ENCODE measurements at places on chromosomes 7 and 10.

GRCh38 chr10:124699471-124700292 is 44.5 kb downstream of the FAM53B start:
- no peak for DNase-seq

DNA sequence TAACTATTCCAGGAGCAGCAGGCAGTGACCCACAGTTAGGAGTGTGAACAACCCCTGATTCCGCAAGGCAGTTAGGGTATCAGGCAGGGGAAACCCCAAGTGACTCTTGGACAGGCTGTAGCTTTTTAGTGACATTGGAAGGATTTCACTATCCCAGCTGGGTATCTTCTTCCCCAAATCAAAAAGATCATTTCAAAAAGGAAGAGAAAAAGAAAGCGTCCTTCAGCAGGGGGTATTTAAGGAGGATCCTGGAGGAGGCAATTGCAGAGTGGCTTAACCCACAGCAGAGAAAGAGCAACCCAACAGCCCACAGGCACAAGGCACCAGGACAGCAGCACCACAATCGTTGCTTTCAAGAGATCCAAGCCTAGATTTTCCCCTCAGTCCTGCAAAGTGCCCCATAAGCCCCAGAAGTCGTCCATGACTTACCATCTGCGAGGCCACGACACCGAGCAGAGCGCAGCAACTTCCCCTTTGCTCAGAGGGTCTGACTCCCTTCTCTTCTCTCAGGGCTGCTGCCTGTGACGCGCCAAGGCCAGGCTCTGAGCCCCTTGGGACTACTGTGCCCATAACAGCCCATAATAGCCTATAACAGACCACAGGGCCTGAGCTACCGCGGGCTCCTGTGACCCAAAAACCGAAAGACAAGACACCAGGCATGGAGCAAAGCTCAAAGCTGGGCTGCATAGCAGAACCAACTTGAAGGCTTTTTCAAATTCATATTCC is 19.8 kb downstream of the PIK3AP1 start:
- DNase-seq, result peak; percentile 91

- no peak for DNase-seq
Observed at GRCh38 chr10:43427166-43427825, 9.6 kb upstream of the ZNF487 start.

DNA sequence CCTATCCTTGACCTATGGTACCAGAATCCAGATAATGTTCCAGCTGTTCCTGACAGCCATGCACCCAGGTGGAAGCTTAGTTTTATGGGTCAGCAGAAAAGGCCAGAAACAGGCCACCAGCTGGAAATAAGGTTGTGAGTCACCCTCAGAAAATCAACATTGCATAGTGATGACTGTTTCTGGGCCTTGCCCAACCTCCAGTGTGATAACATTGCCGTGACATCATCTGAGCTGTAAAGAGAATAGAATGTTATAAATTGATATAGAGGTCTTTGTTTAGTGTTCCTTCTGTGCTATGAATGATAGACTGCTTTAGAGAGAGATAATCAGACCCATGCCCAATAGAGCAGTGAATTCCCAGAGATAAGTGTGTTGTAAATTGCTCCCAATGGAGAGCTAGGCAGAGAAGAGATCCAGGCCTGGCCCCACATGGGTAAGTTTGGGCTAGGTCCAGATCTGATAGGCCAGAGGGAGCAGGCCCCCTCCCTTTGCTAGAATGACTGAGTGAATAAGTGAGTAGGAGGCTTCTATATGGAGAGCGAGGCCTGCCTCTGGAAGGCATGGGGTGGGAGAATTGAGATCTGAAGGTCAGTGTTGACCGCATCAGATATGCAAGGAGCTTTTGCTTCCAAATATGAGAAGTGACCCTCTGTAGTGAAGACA is 14.2 kb upstream of the HPS1 start:
- peak; percentile 85 for DNase-seq

DNA sequence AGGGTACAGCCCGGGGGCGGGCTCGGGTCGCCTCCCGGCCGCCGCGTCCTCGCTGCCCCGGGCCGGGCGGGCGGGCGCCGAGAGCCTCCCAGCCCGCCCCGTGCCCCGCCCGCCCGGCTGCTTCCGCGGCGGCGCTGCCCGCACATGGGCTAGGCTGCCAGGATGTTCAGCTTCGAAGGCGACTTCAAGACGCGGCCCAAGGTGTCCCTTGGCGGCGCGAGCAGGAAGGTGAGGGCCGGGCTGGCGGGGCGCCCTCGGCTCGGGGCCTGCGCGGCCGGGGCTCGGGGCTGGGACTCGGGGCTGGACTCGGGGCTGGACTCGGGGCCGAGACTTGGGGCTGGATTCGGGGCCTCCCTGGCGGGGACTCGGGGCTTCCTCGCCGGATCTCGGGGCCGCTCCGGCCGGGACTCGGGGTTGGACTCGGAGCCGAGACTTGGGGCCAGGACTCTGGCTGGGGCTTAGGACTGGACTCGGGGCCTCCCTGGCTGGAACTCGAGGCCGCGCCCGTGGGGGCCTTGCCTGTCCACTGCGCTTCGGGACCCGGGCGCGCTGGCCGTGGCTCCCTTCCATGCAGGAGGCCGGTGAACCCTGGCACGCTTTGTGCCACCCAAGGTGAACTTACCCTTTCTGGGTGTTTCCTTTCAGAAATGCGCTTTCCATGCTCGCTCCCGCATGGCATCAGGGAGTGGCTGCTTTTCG is 534 bp downstream of the UBE3C start:
- peak; percentile 59 for DNase-seq

DNA sequence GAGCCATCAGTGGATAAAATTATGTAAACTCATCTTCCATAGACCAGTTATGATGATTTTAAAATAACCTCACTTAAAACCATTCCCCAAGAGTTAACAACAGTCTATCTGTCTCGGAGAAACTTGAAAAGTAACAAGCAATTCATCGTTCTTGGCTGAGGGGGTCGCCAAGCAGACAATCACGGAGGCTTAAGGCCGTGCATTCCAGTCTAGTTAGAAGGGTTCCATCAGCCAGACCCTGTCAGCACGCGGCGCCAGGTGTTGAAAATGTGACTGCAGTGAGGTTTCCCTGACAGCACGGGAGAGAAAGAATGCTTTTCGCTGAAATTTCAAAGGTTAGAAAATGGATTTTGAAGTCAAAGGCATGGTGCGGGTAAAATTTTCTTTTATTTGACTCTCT is 1025.0 kb upstream of the CELF2 start:
- no peak for DNase-seq

DNA sequence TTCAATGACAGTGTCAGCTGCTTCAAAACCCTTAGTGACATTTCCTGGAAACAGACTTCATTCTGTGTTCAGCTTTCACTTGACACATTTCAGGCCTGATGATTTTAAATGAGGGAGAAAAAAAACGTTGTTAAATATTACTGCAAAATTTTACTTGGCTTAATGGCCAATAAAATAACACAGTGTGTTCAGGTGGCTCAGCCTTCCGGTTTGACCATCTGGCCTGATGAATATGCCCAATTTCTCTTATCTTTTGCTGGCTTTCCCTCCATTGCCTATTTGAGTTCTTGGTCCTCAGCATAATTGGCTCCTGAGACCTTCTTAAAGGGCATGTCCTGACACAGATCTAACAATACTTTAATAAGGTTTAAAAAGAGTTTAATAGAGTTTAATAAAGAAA is 462.4 kb downstream of the ADRA2A start:
- no peak for DNase-seq

DNA sequence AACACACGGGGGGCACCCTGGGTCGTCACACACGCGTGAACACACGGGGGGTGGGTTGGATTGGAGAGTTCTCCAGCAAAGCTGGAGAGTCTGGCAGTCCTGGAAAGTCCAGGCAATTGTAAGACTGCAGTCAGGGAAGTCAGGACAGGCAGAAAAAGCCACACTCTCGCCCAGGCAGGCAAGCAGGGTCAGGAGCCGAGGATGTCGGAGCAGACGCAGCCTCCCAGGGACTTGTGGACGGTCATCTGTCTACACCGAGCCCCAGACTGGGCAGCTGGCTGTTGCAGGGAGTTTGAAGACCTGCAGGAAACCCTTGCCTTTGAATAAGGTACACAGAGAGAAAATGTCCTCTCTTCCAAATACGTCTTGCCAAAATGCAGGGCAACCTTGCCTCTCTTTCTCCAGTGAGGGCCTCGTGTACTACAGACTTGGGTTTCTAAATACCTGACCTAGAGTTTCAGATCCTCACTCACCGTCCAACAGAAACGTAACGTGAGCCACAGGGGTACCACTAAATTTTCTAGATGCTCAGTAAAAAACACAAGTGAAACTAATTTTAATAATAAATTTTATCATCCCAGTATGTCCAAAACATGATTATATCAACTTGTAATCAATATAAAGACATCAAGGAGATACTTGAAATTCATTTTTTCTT is 176.7 kb downstream of the ADARB2 start:
- no peak for DNase-seq

DNA sequence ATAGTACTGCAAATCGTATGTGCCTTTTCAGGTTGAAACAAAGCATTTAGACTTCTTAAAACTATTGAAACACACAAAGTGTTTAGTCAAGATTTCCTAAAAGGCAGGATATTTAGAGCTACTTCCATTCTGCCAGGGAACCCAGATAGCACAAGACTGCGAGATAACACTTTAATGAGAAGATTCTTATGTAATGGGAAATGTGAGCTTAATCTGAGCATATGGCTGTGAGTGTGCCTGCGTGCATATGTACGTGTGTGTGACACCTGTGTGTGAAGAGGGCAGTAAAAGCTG is 14.3 kb upstream of the JCAD start:
- no peak for DNase-seq

GRCh38 chr7:90717296-90718060 is 121.4 kb downstream of the CDK14 start:
- DNase-seq, result no peak

DNA sequence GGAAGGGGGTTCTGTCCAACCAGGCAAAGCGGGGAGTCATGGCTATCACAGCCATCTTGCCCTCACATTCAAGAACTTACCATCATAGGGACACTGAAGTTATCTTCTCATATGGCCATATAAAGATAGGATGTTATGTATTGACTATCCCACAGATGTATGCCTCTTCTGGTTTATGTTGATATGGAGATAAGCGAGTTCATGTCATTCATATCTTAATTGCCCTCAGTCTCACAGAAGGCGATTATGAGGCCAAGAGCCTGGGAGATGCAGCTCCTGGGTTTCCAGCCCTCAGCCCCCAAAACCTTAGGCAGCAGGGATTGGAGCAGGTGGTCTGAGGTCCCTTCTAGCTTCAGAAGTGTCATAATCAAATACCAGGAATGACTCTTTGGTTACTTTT is 8.5 kb upstream of the ANKRD61 start:
- DNase-seq, result no peak

- no peak for DNase-seq
Observed at GRCh38 chr10:75145590-75145989, 34.1 kb downstream of the SAMD8 start.

GRCh38 chr10:102602272-102603045 is 41.8 kb upstream of the TRIM8 start:
- DNase-seq, result no peak

DNA sequence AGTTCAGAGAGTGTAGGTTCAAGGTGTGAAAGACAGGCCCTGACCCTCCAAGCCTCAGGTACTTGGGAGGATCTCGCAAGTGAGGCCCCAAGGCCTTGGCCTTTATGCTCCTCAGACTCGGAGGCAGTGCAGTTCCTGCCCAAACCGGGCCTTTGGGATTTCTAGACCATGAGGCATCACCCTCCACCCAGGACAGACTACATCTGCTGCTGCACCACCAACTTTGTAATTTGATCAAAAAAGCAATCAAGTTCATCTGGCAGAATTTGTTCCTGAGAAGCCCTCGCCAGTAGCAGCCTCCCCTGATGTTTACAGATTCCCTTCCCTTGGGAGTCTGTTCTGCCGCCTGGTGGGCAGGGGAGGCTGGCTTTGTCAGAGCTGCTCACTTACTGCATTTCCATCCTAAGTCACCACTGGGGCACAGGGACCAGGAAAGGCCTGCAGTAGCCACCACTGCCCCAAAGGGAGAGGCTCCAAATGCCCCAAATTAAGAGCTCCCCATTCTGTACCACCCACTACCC is 2.1 kb downstream of the CAMK2G start:
- no peak for DNase-seq

GRCh38 chr7:32078824-32079223 is 8.6 kb upstream of the PDE1C start:
- DNase-seq, result no peak

DNA sequence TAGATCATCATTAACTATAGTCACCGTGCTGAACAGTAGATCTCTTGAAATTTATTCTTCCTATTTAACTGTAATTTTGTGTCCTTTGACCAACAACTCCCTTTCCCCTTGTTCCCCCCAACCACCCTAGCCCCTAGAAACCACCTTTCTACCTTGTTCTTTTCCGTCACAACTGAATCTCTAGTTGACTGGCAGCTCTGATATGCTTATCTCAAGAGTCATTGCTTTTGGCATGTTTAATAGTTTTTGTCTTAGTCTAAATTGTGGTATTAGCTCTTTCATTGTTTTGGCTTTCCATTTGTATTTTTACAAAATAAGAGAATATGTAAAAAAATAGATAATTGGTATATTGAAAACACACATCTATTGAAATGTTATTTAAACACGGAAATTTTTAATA is 1.8 kb downstream of the GNAT3 start:
- DNase-seq, result no peak

- DNase-seq, result no peak
Observed at GRCh38 chr7:16644157-16644556, 1.4 kb downstream of the ANKMY2 start.

DNA sequence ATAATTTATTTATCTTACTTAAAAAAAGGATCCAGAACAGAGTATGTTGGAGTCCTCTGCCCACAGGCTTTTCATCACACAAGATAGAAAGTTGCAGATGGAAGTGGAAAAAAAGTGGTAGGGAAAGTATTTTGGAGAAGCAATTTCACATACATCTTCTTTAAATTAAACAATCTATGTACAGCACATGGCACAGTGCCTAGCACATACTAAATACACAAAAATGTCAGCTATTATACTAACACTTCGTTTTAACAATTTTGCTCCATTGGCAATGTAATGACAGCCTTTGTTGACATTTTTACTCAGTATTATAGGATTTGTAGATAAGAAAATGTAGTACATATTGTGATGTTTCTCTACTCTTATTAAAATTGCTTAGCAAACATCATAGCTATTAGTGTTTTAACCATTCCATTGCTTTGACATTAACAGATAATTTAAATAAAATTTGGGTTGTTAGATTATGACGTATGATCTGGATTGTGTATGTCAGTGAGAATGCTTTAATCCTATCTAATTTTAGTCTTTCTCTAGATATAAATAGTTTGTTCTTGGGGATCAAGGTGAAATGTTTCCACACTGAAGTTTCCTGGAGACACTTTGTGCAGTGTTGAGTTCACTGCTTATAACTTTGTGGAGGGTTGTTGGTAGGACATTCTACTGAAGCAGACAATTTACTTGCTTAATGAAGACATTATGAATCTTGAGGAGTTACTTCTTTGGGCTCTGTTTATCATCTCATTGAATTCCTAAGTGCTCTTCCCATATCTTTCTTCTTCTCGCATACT is 202.8 kb upstream of the DKK1 start:
- no peak for DNase-seq

DNA sequence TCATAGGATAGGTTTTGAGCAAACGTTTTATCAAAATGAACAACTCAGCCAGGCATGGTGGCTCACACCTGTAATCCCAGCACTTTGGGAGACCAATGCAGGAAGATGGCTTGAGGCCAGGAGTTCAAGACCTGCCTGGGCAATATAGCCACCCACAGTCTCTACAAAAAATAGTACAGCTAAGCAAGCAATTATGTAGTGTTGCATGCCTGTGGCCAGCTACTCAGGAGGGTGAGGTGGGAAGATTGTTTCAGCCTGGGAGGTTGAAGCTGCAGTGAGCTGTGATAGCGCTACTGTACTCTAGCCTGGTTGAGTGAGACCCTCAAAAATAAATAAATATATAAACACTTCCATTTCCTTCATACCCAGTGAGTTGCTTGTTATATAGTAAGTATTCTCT is 67.1 kb downstream of the LSMEM1 start:
- no peak for DNase-seq

- DNase-seq, result peak; percentile 56
Observed at GRCh38 chr10:120803972-120804371, 47.2 kb upstream of the WDR11 start.

Data from inflammatory macrophage treated with lipopolysaccharide for 4 hours (primary cell).